ENCODE measurements at places on chromosomes 1 and 21.

GRCh38 chr21:29416268-29416667 is 117.5 kb downstream of the BACH1 start:
- DNase-seq, result no peak

DNA sequence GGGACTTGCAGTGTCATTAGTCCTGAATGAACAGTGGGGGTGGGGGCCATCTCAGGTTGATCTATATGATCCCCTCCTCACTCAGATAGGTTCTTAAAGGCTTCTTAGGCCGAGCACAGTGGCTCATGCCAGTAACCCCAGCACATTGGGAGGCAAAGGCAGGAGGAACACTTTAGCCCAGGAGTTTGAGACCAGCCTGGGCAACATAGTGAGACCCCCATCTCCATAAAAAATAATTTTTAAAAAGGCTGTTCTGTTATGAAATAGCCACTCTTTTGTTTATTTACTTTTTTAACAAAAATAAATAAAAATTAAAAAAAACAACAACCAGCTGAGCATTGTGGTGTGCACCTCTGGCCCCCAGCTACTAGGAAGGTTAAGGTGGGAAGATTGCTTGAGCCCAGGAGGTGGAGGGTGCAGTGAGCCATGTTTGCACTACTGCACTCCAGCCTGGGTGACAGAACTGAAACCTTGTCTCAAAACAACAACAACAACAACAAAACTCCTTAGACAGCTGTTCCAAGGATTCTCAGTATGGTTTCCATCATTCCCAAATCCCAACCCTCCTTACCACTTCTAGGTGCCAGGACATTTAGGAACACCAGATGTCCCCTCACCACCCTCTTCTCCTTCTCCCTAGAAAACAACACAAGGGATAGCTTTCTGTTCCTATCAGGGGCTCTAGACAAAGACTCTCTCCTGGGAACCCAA is 2.0 kb upstream of the TRAPPC3 start:
- no peak for DNase-seq

- no peak for DNase-seq
Measured at GRCh38 chr1:103208844-103209243, 100.5 kb upstream of the COL11A1 start.

DNA sequence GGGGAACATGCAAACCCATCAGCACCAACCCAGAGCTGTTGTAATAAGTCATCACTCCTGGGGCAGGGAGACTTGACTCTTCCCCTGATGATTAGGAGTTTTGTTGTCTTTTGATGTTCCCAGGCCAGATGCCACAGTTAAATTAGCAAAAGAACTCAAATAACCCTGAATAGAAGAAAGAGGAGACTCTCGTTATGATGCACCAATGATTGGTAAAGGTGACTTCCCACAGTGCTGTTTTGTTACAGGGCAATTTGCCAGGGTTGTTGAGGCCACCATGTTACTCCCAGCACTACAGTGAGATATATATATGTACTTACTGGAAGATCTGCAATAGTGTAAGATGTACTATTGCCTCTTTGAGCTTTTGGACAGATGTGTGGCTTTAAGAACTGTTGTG is 24.3 kb upstream of the RCAN1 start:
- DNase-seq, result no peak

DNA sequence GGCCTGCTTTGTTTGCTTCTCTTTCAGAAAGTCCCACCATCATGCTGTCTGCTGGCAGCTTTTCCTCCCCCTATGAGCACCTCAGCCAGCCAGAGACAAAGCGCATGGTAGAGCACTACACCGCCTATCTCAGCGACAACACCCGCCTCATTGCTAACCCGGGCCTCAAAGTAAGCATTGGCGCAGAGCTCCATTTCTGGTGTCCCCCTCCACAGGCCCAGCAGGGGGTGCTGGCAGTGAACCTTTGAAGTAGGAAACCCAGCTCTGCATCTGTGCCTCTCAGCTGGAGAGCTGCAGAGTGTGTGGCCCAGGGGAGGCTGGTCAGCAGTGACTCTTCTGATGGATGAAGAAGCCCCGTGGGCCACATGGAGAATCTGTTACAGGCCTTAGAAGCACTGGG is 81.2 kb upstream of the RAVER2 start:
- DNase-seq, result no peak

DNA sequence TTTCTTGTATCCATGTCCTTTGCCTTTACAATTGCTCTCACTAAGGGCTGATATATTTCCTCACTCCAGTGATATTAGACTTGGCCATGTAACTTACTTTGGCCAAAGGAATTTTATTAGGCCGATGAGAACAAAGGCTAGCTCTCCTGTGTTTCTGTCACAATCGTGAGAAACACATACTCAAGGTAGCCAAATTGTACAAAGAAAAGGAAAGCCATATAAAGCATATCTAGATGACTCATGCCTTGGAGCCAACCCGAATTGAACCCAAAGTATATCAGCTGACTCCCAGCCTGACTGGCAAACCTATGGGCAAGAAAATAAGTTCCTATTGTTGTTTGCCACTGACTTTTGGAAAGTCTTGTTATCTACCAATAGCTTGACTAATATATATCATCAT is 371.7 kb upstream of the LRRC7 start:
- DNase-seq, result no peak

DNA sequence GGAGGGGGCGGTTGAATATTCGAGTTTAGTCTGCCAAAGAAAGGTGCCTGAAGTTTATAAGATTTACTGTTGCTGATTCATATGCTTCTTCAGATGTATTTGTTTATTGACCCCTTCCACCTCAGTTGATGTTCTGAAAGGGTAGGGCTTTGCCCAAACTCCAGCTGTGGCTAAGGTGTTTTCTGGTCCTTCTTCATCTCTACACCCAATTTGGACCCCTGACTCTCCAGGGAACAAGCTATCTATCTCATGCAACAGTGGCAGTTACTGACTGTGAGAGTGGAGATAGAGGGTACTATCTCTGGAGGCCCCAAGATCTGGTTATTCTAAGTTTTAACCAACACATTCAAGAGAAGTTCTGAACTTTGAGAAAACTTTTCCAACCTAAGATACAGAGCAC is 12.6 kb upstream of the ALG14 start:
- no peak for DNase-seq

DNA sequence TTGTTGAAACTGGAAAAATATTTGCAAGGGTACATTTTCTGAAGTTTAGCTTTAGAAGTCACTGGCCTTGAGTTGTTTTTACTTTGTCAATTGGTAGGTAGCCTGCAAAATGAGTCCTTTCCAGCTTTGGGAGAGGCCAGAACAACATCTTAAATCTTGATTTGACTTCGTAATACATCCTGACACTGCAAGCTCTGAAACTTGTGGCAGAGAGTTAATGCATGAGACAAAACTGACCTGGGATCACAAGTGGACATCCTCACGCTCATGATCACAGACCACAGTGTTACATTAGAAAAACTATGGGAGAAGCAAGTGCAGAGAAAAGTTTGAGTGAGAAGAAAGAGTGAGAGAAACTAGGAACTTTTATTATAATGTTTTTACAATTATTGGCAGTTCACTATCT is 550.9 kb downstream of the USP25 start:
- no peak for DNase-seq

GRCh38 chr21:38507374-38507942 is 9.2 kb upstream of the ERG start:
- DNase-seq, result no peak

GRCh38 chr1:34763142-34763781 is 3.7 kb downstream of the GJB4 start:
- no peak for DNase-seq

DNA sequence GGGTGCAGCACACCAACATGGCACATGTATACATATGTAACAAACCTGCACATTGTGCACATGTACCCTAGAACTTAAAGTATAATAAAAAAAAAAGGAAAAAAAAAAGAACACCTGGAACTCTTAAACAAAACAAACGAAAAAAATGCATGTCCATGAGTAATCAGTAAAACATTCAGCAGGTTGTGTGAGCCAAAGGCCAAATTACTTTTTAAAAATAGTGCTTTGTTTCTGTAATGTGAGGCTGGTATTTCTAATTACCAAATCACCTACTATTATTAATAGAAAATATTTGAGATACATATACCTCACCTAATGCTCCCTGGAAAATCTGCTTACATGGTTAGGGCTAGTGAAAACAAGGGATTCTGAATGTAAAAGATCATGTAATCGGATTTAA is 294.4 kb upstream of the NR5A2 start:
- no peak for DNase-seq

- DNase-seq, result no peak
Measured at GRCh38 chr1:230103306-230104173, 36.5 kb downstream of the GALNT2 start.

DNA sequence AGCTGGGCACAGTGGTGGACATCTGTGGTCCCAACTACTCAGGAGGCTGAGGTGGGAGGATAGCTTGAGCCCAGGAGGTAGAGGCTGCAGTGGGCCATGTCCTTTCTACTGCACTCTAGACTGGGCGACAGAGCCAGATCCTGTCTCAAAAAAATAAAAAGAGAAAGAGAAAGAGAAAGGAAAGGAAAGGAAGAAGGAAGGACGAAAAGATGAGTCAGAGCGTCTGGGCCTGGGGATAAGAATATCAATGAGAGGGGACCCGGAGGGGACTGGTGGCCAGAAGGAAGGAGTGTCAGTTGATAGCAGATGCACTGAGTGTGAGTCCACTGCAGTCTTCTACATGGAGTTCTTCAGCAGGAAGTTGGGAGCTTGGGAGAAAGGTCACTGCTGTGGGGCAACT is 75.6 kb downstream of the SYT6 start:
- DNase-seq, result no peak

Data from substantia nigra (tissue), 51 donors.